ENCODE measurements at places on chromosomes 4 and X.
A peak's percentile ranks its signal among the peaks of the same experiment; 100 is the strongest.

GRCh38 chr4:37452952-37453280, 208.4 kb downstream of the NWD2 start:
- peak; percentile 11 for DNase-seq

DNA sequence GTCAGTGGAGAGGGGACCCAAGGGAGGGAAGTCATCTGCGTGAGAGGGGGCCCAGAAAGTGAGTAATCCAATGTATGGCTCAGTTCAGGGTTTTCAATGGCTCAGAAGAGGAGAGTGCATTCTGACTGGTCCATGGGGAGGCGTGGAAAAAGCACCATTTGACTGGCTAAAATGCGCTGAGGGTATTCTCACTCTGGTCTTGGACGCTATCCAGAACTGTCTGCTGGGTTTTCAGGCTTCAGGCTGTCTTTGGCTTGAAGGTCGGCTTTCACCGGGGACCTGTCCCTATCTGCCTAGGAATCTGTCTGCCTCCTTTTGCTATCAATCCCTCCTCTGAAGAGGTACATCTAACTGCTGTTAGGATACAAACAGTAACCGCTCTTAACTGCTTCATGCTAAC, 26.4 kb downstream of the EPGN start:
- no peak for DNase-seq

- no peak for DNase-seq
Observed at GRCh38 chr4:113187358-113187757, 137.9 kb downstream of the ANK2 start.

GRCh38 chr4:123480706-123481418, 84.3 kb downstream of the SPRY1 start:
- DNase-seq = no peak

GRCh38 chrX:129553619-129554288, 13.7 kb downstream of the OCRL start:
- no peak for DNase-seq
